Bone marrow (tissue), 2 donors: ENCODE measurements at places on chromosomes 4 and X.

DNA sequence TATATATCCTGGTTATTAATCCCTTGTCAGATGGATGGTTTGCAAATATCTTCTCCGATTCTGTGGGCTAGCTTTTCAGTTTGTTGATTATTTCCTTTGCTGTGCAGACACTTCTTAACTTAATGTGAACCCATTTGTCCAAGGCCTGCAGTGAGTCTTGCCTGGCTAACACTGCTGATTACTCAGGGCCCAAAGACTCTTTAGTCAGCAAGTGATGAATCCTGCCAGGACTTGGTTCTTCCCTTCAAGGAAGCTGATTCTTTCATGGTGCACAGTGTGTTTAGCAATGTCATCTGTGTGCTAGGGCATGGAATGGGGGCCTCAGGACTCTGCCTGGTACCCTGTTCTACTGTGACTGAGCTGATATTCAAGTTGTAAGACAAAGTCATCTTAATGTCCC is 81.8 kb upstream of the TEX13A start:
- DNase-seq: no peak

DNA sequence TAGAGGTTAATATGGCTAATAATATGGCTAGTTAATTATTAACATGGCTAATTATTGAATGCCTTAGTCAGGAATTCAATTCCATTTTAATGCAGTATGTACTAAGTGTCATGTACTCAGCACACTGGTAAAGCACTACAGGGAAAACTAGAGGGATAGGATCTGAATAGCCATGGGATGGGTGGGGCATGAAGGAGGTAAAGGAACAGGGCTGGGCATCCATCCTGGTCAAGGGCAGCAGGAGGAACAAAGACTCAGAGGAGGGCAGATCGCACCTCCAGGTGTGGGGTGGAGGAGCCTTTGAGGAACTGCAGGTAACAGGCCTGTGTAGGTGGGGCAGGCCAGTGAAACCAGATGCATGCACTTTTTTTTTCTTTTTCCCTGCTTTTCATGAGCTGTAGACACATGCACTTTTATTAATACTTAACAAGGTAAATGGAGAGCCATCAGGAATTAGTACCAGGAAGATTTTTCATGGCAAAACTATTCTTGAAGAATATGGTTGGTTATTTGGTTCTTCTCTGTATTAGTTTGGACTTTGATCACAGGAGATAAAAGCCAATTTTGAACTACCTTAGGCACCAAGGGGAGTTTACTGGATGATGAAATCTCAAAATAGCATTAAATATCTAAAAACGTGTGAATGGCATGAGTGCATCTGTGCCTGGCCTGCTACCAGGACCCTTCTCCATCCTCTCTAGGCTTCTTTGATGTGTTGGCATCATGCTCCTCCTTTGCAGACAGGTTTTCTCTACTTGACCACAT is 88.3 kb downstream of the CC2D2A start:
- DNase-seq: no peak

GRCh38 chr4:72006586-72006985 is 25.2 kb upstream of the NPFFR2 start:
- no peak for DNase-seq

DNA sequence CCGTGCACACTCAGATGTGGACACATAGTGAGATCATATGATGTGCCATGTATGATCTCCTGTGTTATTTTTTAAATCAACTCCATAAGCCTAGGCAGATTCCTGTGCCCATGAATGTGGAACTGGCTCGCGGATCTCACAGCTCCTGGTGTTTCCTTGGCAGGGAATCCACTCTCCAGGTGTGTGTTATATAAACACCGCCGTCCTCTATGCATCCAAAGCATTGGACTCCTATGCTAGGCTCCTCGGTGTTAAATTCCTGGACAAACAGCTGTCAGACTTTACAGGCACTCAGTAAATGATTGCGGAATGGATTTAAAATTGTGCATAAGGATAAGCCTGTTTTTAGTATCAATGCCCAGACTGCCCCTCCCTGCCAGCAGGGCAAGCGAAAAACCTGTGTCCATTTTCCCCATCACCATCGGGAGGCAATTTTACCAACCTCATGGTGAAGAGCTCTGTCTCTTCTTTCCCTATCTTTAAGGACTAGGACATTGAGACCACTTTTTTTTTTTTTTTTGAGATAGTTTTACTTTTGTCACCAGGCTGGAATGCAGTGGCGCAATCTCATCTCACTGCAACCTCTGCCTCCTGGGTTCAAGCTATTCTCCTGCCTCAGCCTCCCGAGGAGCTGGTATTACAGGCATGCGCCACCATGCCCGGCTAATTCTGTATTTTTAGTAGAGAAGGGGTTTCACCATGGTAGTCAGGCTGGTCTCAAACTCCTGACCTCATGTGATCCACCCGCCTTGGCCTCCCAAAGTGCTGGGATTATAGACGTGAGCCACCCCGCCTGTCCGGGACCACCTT is 23.6 kb upstream of the GPR78 start:
- DNase-seq: no peak
